B cell (primary cell): ENCODE measurements at places on chromosomes 16 and 17. TPM values are rescaled to one million over a fixed set of nuclear protein-coding genes. Genes with fewer than 3 reads are reported as not detected.

GRCh38 chr16:72558501-72558900 is 386.5 kb upstream of the PMFBP1 start:
- DNase-seq: no peak
- no peaks in the 10 kb centered on the region for H3K27me3 ChIP-seq
- H3K36me3 ChIP-seq: no peaks in the 10 kb centered on the region
- no peak overlapping the region for H3K4me3 ChIP-seq

GRCh38 chr17:62565817-62566216 is 61.7 kb upstream of the MRC2 start:
- H3K27ac ChIP-seq: no peak overlapping the region
- no peaks in the 10 kb centered on the region for H3K4me1 ChIP-seq
- no peak for DNase-seq
- H3K4me3 ChIP-seq: no peak overlapping the region
- no peaks in the 10 kb centered on the region for H3K27me3 ChIP-seq

- H3K36me3 ChIP-seq: no peaks in the 10 kb centered on the region
- no peak for DNase-seq
Observed at GRCh38 chr17:53629188-53629587, 193.5 kb upstream of the KIF2B start.

GRCh38 chr17:46795379-46795952 is 23.0 kb downstream of the WNT3 start:
- H3K4me3 ChIP-seq: no peak overlapping the region
- no peaks in the 10 kb centered on the region for H3K4me1 ChIP-seq
- no peaks in the 10 kb centered on the region for H3K36me3 ChIP-seq
- H3K27me3 ChIP-seq: no peaks in the 10 kb centered on the region

HOXB3 gene
- polyA plus RNA-seq: 1.4 and 3.0 TPM in 2 replicates

GRCh38 chr17:3730881-3731429 is 7.3 kb downstream of the HASPIN start:
- peaks cover 41% of the 10 kb centered on the region for H3K4me1 ChIP-seq
- DNase-seq: no peak
- no peak overlapping the region for H3K27ac ChIP-seq
- H3K4me3 ChIP-seq: no peak overlapping the region

DNA sequence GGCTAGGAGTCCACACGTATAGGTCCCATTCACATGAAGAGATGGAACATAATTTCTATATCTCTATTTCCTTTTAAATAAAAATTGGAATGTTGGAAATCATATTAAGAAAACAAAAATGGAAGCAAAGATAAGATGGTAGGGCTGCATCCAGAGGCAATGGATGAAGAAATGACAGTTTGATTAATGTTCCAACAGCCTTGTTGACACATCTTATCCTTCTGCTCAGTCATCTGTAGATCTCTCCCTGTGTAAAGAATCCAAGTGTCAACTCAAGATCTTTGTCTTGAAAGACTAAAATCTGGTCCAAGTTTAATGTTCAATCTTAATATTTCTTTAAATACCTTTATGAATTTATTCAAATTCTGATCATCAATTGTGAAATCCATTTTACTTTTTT is 7.8 kb upstream of the KCNJ2 start:
- no peak overlapping the region for H3K27ac ChIP-seq
- H3K36me3 ChIP-seq: no peaks in the 10 kb centered on the region
- H3K4me3 ChIP-seq: no peak overlapping the region
- no peaks in the 10 kb centered on the region for H3K27me3 ChIP-seq

DNA sequence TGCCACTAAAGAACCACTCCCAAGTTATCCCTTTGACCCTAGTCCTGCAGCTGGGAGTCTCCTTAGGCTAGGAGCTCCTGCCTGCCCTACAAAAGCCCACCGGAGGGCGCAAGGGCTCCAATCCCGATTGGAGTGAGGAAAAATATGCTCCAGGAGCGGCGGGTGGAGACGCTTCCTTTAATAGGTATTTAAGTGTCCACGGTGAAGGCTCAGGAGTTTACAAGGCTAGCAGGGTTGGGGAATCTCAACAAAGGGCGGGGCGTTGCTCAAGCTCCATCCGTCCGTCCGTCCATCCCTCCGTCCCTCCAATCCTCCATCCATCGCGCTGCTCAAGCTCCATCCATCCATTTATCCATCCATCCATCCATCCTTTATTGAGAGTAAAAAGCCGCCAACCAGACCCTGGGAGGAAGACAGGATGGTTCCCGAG is 556 bp upstream of the SPNS1 start:
- peaks cover 13% of the 10 kb centered on the region for H3K4me1 ChIP-seq
- H3K27me3 ChIP-seq: no peaks in the 10 kb centered on the region
- peak overlapping the region; percentile 90 for H3K27ac ChIP-seq
- DNase-seq: no peak
- peaks cover 21% of the 10 kb centered on the region for H3K36me3 ChIP-seq

DNA sequence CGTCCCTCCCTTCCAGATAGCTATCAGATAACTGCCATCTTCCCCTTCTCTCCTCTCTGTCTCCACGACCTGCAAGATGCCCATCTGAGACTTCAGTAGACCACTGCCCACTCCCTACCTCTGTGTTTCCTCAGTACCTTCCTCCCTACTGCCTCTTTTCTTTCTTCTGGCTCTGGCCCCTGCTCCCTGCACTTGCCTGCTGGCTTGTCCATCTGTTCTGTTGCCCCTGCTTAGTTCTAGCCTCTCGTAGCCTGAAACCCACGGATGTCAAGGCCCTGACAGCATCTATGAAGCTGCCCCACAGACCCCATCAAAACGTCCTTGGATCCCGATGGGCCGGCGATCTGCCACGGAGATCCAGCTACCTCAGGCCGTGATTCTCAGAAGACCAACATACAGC is 53.0 kb downstream of the ELAC2 start:
- DNase-seq: no peak
- no peaks in the 10 kb centered on the region for H3K27me3 ChIP-seq
- no peak overlapping the region for H3K27ac ChIP-seq
- H3K4me3 ChIP-seq: no peak overlapping the region
- H3K36me3 ChIP-seq: no peaks in the 10 kb centered on the region
- H3K4me1 ChIP-seq: no peaks in the 10 kb centered on the region

PROCA1 gene
- polyA plus RNA-seq: 7.0 and 7.4 TPM in 2 replicates

GRCh38 chr17:63450551-63450950 is 4.4 kb upstream of the CYB561 start:
- no peak overlapping the region for H3K4me3 ChIP-seq
- no peak overlapping the region for H3K27ac ChIP-seq
- no peaks in the 10 kb centered on the region for H3K36me3 ChIP-seq
- H3K27me3 ChIP-seq: no peaks in the 10 kb centered on the region

HAGH gene
- polyA plus RNA-seq: 48.9 and 74.2 TPM in 2 replicates

GRCh38 chr17:3675886-3676285 is 7.3 kb downstream of the EMC6 start:
- no peaks in the 10 kb centered on the region for H3K36me3 ChIP-seq
- no peak overlapping the region for H3K4me3 ChIP-seq
- peaks cover 1% of the 10 kb centered on the region for H3K4me1 ChIP-seq
- no peak overlapping the region for H3K27ac ChIP-seq
- DNase-seq: no peak

PRSS36 gene
- 0.20 and 1.0 TPM in 2 replicates for polyA plus RNA-seq

DHRS7C gene
- not detected in 2 replicates for polyA plus RNA-seq

- H3K4me1 ChIP-seq: no peaks in the 10 kb centered on the region
- H3K36me3 ChIP-seq: peaks cover 78% of the 10 kb centered on the region
- H3K4me3 ChIP-seq: no peak overlapping the region
- H3K27ac ChIP-seq: no peak overlapping the region
- H3K27me3 ChIP-seq: no peaks in the 10 kb centered on the region
Observed at GRCh38 chr16:84065536-84066132, 23.0 kb upstream of the SLC38A8 start.

DNA sequence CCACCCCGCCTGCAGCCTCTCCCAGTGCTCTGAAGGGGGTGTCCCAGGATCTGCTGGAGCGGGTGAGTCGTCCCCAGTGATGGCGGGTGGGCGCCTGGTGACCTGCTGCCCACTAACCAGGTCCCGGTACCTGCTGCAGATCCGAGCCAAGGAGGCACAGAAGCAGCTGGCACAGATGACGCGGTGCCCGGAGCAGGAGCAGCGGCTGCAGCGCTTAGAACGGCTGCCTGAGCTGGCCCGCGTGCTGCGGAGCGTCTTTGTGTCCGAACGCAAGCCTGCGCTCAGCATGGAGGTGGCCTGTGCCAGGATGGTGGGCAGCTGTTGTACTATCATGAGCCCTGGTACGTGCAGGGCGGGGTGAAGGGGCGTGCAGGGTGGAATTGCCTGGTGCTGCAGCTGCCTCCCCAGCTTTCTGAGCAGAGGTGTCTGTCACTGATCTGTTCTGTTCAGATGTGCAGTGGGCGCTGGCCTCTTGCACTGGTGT is 3.6 kb downstream of the CDT1 start:
- peaks cover 32% of the 10 kb centered on the region for H3K4me1 ChIP-seq
- H3K36me3 ChIP-seq: peaks cover 23% of the 10 kb centered on the region
- H3K4me3 ChIP-seq: no peak overlapping the region
- DNase-seq: no peak

- H3K27me3 ChIP-seq: no peaks in the 10 kb centered on the region
- no peak overlapping the region for H3K27ac ChIP-seq
- no peak overlapping the region for H3K4me3 ChIP-seq
Observed at GRCh38 chr16:66058832-66059231, 307.7 kb upstream of the CDH5 start.

DNA sequence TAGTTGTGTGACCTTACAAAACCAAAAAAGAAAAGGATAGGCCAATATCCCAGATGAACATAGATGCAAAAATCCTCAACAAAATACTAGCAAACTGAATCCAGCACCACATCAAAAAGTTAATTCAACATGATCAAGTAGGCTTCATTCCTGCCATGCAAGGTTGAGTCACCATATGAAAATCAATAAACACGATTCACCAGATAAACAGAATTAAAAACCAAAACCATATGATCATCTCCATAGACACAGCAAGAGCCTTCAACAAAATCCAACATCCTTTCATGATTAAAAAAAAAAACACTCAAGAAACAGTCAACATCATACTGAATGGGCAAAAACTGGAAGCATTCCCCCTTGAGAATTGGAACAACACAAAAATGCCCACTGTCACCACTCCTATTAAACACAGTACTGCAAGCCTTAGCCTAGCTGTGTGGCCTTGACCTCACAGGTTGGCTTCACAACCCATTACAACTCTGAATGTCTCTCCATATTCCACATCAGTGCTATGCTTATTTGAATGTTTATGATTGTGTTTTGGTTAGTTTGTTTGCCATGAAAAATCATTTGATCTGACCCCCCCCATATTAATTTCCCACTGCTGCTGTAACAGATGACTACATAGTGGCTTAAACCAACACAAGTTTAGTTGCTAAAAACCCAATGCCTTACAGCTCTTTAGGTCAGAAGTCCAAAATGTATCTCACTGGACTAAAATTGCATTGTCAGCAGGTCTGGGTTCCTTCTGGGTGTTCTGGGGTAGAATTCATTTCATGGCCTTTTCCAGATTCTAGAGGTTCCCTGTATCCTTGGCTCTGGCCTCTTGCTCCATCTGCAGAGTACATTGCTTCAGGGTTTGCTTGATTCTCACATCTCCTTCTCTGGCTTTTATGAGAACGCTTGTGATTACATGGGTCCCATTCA is 257.1 kb upstream of the DYNLRB2 start:
- H3K36me3 ChIP-seq: no peaks in the 10 kb centered on the region
- H3K27ac ChIP-seq: no peak overlapping the region
- H3K27me3 ChIP-seq: no peaks in the 10 kb centered on the region
- no peak for DNase-seq
- H3K4me1 ChIP-seq: no peaks in the 10 kb centered on the region

- no peak overlapping the region for H3K27ac ChIP-seq
- H3K4me1 ChIP-seq: no peaks in the 10 kb centered on the region
- H3K27me3 ChIP-seq: no peaks in the 10 kb centered on the region
- no peaks in the 10 kb centered on the region for H3K36me3 ChIP-seq
Observed at GRCh38 chr17:65455972-65456343, 105.5 kb downstream of the AXIN2 start.

GRCh38 chr16:58884141-58884540 is 150.0 kb upstream of the GOT2 start:
- H3K27me3 ChIP-seq: no peaks in the 10 kb centered on the region
- H3K4me1 ChIP-seq: peaks cover 7% of the 10 kb centered on the region
- no peak overlapping the region for H3K27ac ChIP-seq

PTX4 gene
- polyA plus RNA-seq: 0.27 and 0.33 TPM in 2 replicates

GRCh38 chr16:11359370-11359769 is 14.1 kb downstream of the RMI2 start:
- peaks cover 18% of the 10 kb centered on the region for H3K27me3 ChIP-seq
- no peak overlapping the region for H3K27ac ChIP-seq
- no peak for DNase-seq
- peaks cover 51% of the 10 kb centered on the region for H3K4me1 ChIP-seq
- H3K36me3 ChIP-seq: no peaks in the 10 kb centered on the region

AANAT gene
- polyA plus RNA-seq: 0.42 and 0.88 TPM in 2 replicates

P2RX1 gene
- 25.7 and 37.7 TPM in 2 replicates for polyA plus RNA-seq

DNA sequence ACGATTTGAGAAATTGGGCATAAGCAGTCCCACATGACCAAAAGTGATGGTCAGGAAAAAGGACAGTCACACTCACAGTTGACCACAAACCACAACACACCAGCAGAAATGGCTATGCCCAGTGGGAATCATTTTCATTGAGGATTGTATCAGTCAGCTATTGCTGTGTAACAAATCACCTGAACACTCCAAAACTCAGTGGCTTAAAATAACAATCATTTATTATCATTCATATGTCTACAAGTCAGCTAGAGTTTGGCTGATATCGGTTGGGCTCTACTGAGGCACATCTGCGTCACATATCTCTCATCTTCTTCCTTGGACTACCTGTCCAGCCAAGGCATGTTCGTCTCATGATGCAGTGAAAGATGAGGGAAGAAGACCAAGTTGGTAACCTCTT is 93.3 kb downstream of the CMC2 start:
- no peaks in the 10 kb centered on the region for H3K36me3 ChIP-seq
- H3K4me1 ChIP-seq: no peaks in the 10 kb centered on the region
- H3K4me3 ChIP-seq: no peak overlapping the region

GRCh38 chr17:12320286-12320685 is 299.6 kb downstream of the MAP2K4 start:
- no peaks in the 10 kb centered on the region for H3K27me3 ChIP-seq
- no peak for DNase-seq
- no peak overlapping the region for H3K4me3 ChIP-seq
- H3K27ac ChIP-seq: no peak overlapping the region
- no peaks in the 10 kb centered on the region for H3K36me3 ChIP-seq

- no peak overlapping the region for H3K4me3 ChIP-seq
- H3K4me1 ChIP-seq: no peaks in the 10 kb centered on the region
- no peak overlapping the region for H3K27ac ChIP-seq
- H3K36me3 ChIP-seq: peaks cover 11% of the 10 kb centered on the region
Observed at GRCh38 chr17:48123111-48123510, 15.5 kb downstream of the SNX11 start.

GRCh38 chr17:72470121-72470705 is 349.4 kb downstream of the SOX9 start:
- H3K36me3 ChIP-seq: no peaks in the 10 kb centered on the region
- no peak for DNase-seq
- H3K27me3 ChIP-seq: no peaks in the 10 kb centered on the region
- no peak overlapping the region for H3K4me3 ChIP-seq
- no peaks in the 10 kb centered on the region for H3K4me1 ChIP-seq

- H3K4me3 ChIP-seq: no peak overlapping the region
- no peak overlapping the region for H3K27ac ChIP-seq
- H3K36me3 ChIP-seq: no peaks in the 10 kb centered on the region
Observed at GRCh38 chr16:89200850-89201411, 594 bp upstream of the SLC22A31 start.

BAIAP3 gene
- 67.1 and 119 TPM in 2 replicates for polyA plus RNA-seq
